ENCODE measurements at places on chromosomes 13 and 19.

- DNase-seq, result no peak
Measured at GRCh38 chr19:19119325-19120237, 18.7 kb downstream of the TMEM161A start.

- DNase-seq, result no peak
Measured at GRCh38 chr13:23654111-23655110, 84.2 kb downstream of the TNFRSF19 start.

- no peak for DNase-seq
Measured at GRCh38 chr13:96819375-96819774, 174.9 kb downstream of the OXGR1 start.

GRCh38 chr19:18157465-18158063, 4.6 kb downstream of the PIK3R2 start:
- DNase-seq, result no peak

DNA sequence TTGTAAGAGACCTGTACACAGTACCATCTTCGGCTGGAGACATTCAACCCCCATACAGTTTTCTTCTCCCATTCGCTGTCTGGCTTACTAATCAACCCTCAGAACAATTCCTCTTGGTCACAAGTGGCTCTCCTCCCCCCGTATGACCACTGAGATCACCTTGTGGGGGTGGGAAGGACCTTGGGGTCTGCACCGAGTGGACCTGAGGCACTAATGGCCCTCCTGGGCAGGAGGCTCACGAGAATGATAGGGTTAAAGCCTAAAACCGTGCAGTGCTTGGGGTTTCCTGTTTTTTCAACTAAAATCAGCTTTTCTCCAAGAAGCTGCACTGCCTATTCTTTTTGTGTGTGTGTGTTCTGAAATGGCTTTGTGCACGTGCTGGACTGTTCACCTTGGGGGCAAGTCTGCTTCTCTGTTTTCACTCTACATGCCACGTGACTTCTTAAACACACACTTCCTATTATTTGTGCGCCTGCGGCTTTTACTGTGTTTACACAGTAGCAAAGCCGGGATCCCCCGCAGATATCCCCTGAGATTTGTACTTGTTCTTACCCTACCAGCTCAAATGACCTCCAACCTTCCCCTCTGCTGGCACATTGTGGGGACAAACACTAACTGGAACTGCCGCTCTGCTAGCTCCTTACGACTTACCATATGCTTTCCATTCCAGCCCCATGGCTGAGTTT, 12.3 kb downstream of the RBM26 start:
- DNase-seq, result no peak

DNA sequence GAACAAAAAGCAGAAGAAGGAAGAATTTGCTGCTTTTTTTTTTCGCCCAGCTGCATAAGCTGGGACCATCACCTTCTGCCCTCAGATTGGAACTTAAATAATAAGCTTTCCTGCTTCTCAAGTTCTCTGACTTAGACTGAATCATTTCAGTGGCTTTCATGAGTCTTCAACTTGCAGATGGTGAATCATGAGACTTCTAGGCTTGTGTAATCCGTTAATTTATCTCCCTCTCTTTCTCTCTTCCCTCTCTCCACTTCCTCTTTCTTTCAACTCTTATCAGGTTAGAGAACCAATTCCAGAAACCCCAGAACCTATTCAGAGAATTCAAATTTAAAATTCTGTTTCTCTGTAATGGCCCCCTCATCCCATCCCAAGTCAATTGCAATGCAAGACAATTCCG, 1153.7 kb downstream of the PCDH9 start:
- no peak for DNase-seq
